ENCODE measurements at places on chromosomes 13 and 19. TPM values are rescaled to one million over a fixed set of nuclear protein-coding genes. Genes with fewer than 3 reads are reported as not detected.

- no peaks in the 10 kb centered on the region for H3K4me1 ChIP-seq
- H3K36me3 ChIP-seq: no peaks in the 10 kb centered on the region
- no peak overlapping the region for H3K4me3 ChIP-seq
- H3K27ac ChIP-seq: no peak overlapping the region
- DNase-seq: peak; percentile 29
Observed at GRCh38 chr13:27712421-27712820, 79.9 kb upstream of the GSX1 start.

- no peak overlapping the region for H3K4me3 ChIP-seq
- no peaks in the 10 kb centered on the region for H3K27me3 ChIP-seq
- no peak for DNase-seq
Observed at GRCh38 chr13:40692946-40693345, 26.5 kb upstream of the FOXO1 start.

- no peaks in the 10 kb centered on the region for H3K4me1 ChIP-seq
- no peak for DNase-seq
- no peaks in the 10 kb centered on the region for H3K36me3 ChIP-seq
- H3K27ac ChIP-seq: no peak overlapping the region
- H3K4me3 ChIP-seq: no peak overlapping the region
Observed at GRCh38 chr19:13997631-13997962, 8.5 kb downstream of the RFX1 start.

- no peak overlapping the region for H3K27ac ChIP-seq
- H3K27me3 ChIP-seq: no peaks in the 10 kb centered on the region
- no peaks in the 10 kb centered on the region for H3K36me3 ChIP-seq
- H3K4me1 ChIP-seq: no peaks in the 10 kb centered on the region
Observed at GRCh38 chr13:106007156-106007555, 528.3 kb downstream of the EFNB2 start.

GRCh38 chr19:47752440-47753211, 7.3 kb downstream of the NOP53 start:
- peaks cover 2% of the 10 kb centered on the region for H3K4me1 ChIP-seq
- DNase-seq: no peak
- H3K4me3 ChIP-seq: no peak overlapping the region
- peaks cover 64% of the 10 kb centered on the region for H3K36me3 ChIP-seq

- no peaks in the 10 kb centered on the region for H3K27me3 ChIP-seq
- H3K4me3 ChIP-seq: no peak overlapping the region
- DNase-seq: no peak
- H3K36me3 ChIP-seq: no peaks in the 10 kb centered on the region
Observed at GRCh38 chr19:687569-688166, 7.6 kb downstream of the PRSS57 start.

DNA sequence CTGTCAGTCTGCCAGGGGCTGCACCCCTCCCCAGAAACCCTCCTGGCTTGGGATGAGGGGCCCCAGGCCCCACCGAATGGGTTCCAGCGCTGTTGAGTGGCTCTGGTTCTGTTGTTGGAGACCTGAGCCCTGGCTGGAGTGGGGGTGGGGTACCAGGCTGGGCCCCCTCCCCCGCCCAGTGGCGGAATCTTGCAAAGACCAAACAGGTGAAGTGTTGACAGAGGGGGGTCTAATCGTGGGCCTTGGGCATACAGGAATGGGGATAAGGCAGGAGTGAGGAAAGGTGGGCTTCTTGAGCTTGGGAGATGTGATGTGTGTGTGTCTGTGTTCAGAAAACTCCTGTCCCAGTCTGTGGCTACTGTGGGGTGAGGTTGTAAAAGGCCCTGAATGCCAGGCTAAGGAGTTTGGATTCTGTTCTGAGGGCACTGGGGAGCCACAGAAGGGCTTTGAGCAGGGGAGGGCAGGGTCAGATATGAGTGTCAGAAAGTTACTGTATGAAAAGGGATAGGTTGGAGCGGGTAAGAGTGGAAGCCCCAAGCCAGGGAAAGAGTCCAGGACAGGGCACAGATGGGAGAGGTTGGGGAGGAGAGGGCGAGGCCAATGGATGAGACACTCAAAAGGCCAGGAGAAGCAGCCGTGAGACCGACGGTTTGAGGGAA, at the start of gene HIPK4:
Gene HIPK4, minus strand, starts transcription at position 98 of the 659 bp plus-strand sequence. CDS start 279 bp downstream, outside the sequence.
- DNase-seq: no peak
- H3K36me3 ChIP-seq: no peaks in the 10 kb centered on the region
- no peak within 1 kb of the TSS for H3K27ac ChIP-seq
- no peak within 1 kb of the TSS for H3K4me3 ChIP-seq
- no peaks in the 10 kb centered on the region for H3K27me3 ChIP-seq
- H3K4me1 ChIP-seq: no peaks in the 10 kb centered on the region

GRCh38 chr19:2952953-2953481, 8.2 kb upstream of the ZNF77 start:
- H3K36me3 ChIP-seq: no peaks in the 10 kb centered on the region
- H3K27me3 ChIP-seq: no peaks in the 10 kb centered on the region
- peak overlapping the region; percentile 86 for H3K27ac ChIP-seq
- peak overlapping the region; percentile 13 for H3K4me3 ChIP-seq
- H3K4me1 ChIP-seq: peaks cover 19% of the 10 kb centered on the region

GRCh38 chr13:25225970-25226369, 53.9 kb upstream of the AMER2 start:
- H3K27me3 ChIP-seq: no peaks in the 10 kb centered on the region
- H3K4me3 ChIP-seq: no peak overlapping the region
- no peak overlapping the region for H3K27ac ChIP-seq
- no peak for DNase-seq
- H3K36me3 ChIP-seq: no peaks in the 10 kb centered on the region

DNA sequence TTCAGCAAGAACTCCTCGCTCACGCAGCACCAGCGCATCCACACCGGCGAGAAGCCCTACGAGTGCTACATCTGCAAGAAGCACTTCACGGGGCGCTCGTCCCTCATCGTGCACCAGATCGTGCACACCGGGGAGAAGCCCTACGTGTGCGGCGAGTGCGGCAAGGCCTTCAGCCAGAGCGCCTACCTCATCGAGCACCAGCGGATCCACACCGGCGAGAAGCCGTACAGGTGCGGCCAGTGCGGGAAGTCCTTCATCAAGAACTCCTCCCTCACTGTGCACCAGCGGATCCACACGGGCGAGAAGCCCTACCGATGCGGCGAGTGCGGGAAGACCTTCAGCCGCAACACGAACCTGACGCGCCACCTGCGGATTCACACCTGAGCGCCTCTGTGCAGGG, 20.6 kb upstream of the SMIM17 start:
- H3K4me1 ChIP-seq: no peaks in the 10 kb centered on the region
- no peaks in the 10 kb centered on the region for H3K27me3 ChIP-seq
- H3K4me3 ChIP-seq: no peak overlapping the region
- no peak for DNase-seq
- no peaks in the 10 kb centered on the region for H3K36me3 ChIP-seq

DNA sequence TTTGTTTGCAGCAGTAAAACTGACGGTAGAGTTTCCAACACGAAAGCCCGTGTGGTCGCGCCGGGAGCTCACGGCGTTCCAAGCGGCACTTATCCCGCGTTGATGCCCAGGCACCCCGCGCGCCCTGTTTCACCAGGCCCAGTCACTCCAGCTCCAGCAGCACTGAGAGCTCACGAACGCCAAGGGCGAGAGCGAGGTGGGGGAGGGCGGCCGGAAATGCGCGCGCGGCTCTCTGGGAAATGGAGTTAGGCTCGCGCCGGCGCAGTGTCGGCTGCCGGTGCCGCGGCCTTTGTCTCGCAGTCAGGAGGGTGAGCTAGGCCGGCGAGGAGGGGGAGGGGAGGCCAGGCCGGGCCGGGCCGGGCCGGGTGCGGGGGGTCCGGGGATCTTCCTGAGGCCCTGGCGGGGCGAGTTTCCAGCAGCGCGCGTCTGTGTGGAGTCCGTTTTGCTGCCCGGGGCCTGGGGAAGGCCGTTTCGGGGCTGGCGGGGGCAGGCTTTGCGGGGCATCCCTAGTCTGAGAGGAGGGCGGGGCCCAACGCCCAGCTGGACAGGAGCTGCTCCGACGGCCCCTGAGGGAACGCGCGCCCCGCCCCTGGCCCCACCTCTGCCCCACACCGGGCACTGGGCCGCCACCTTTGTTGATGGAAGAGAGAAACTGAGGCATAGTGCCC, at the start of gene ZNF135:
Gene ZNF135, plus strand, starts transcription at position 280 of the 668 bp plus-strand sequence. CDS start 721 bp downstream, outside the sequence.
- no peaks in the 10 kb centered on the region for H3K4me1 ChIP-seq
- H3K36me3 ChIP-seq: no peaks in the 10 kb centered on the region
- H3K27ac ChIP-seq: peak within 1 kb of the TSS; percentile 46
- H3K27me3 ChIP-seq: no peaks in the 10 kb centered on the region
- peak; percentile 83 for DNase-seq
- H3K4me3 ChIP-seq: peak within 1 kb of the TSS; percentile 53

DNA sequence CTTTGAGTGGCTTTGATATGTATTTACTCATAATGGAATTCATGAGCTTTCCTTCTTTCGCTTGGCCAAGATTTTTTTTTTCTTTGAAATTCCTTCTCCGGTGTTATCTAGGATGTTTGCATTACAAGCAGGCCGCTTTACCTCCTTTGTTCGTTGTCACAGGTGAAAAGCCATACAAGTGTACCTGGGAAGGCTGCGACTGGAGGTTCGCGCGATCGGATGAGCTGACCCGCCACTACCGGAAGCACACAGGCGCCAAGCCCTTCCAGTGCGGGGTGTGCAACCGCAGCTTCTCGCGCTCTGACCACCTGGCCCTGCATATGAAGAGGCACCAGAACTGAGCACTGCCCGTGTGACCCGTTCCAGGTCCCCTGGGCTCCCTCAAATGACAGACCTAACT, 16.7 kb downstream of the KLF5 start:
- no peak for DNase-seq
- no peak overlapping the region for H3K27ac ChIP-seq
- H3K4me1 ChIP-seq: peaks cover 4% of the 10 kb centered on the region
- peaks cover 8% of the 10 kb centered on the region for H3K36me3 ChIP-seq
- H3K4me3 ChIP-seq: no peak overlapping the region

DNA sequence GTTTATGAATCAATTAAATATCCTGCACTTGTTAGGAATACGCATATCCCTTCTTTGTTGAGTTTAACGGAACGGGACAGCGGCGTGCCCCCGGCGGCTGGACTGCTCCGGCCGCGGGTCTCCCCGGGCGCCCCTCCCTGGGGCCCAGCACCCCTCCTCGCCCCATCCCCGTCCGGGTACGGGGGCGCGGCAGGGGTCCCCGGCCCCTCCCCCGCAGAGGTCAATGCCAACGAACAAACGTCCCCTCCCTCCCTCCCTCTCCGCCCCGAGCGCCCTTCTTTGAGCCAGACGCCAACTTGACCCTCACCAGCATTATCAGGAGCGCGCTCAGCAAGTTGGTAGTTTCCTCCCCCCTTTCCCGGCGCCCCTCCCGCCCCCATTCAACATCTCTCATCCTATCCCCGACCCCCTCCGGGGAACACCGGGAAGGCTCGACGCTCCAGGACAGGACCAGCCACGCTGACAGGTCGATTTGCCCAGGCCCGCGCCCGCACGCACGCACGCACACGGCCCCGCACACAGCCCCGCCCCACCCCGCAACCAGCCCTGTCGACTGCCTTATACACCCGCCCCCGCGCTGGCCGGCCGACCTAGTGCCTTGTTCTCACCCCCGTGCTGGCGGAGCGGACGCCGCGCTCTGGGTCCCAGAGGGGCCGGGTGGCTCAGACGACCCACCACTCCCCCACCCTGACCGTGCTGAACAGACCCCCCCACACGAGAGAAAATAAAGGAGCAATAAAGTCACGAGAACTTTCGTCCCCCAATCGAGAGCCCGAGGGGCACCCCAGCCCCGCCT, 5.0 kb downstream of the LYL1 start:
- H3K36me3 ChIP-seq: peaks cover 10% of the 10 kb centered on the region
- DNase-seq: no peak
- no peak overlapping the region for H3K4me3 ChIP-seq
- H3K27me3 ChIP-seq: no peaks in the 10 kb centered on the region
- H3K27ac ChIP-seq: no peak overlapping the region

The PSG1 gene
- not detected for total RNA-seq

The TUBA3C gene
- total RNA-seq: not detected

The SHC2 gene
- total RNA-seq: 121 TPM

The CNN1 gene
- total RNA-seq: 0.76 TPM

The CALR gene
- 681 TPM for total RNA-seq

The TCF3 gene
- total RNA-seq: 41.9 TPM
